ENCODE measurements at places on chromosomes 7 and 10. TPM values are rescaled to one million over a fixed set of nuclear protein-coding genes. Genes with fewer than 3 reads are reported as not detected.

GRCh38 chr7:33044986-33045385, 17.6 kb downstream of the NT5C3A start:
- H3K4me3 ChIP-seq, result no peak overlapping the region
- H3K27ac ChIP-seq, result no peak overlapping the region
- no peaks in the 10 kb centered on the region for H3K27me3 ChIP-seq
- peaks cover 59% of the 10 kb centered on the region for H3K4me1 ChIP-seq

The PCDH15 gene
- total RNA-seq, result not detected

DNA sequence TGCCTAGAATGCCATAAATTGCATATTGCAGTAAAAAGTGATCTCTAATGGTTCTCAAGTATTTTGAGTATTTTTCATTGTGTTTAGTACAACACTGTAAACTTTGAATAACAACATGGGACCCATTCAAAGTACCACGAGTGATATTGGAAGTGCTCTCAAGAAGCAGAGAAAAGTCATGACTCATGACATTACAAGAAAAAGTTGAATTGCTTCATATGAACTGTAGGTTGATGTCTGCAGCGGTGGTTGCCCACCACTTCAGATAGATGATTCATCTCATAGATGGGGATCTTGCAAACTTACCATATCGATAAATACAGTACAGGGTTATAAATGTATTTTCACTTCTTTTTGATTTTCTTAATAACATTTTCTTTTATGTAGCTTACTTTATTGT, 33.9 kb downstream of the ENTPD1 start:
- H3K36me3 ChIP-seq, result no peaks in the 10 kb centered on the region
- no peaks in the 10 kb centered on the region for H3K27me3 ChIP-seq
- no peak overlapping the region for H3K27ac ChIP-seq

DNA sequence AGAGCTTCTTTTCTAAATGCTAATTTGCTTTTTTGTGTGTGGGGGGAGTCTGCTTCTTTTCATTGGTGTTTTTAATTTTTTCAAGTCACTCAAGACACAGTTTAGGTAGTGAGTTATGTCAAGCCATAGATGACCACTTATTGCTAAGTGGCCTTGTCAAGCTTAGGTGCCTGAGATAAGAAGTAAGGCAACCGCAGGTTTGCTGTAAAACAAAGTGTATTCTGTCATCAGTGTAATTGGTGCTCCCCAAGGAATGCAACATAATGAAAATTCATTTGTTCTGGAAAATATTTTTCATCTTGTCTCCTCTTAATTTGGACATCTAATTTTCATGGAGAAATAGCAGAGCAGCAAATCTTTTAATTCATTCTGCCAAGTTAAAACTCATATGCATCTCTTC, 249.6 kb downstream of the EXOC4 start:
- H3K4me3 ChIP-seq, result no peak overlapping the region
- H3K27ac ChIP-seq, result no peak overlapping the region
- DNase-seq, result no peak
- H3K27me3 ChIP-seq, result no peaks in the 10 kb centered on the region
- peaks cover under 1% of the 10 kb centered on the region for H3K36me3 ChIP-seq
- no peaks in the 10 kb centered on the region for H3K4me1 ChIP-seq

DNA sequence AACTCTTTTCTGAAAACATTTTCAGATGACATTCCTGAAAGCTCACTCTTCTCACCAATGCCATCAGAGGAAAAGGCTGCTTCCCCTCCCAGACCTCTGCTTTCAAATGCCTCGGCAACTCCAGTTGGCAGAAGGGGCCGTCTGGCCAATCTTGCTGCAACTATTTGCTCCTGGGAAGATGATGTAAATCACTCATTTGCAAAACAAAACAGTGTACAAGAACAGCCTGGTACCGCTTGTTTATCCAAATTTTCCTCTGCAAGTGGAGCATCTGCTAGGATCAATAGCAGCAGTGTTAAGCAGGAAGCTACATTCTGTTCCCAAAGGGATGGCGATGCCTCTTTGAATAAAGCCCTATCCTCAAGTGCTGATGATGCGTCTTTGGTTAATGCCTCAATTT, 16.5 kb downstream of the ANLN start:
- H3K36me3 ChIP-seq, result peaks cover 11% of the 10 kb centered on the region
- no peaks in the 10 kb centered on the region for H3K27me3 ChIP-seq
- H3K4me3 ChIP-seq, result no peak overlapping the region
- no peaks in the 10 kb centered on the region for H3K4me1 ChIP-seq
- no peak for DNase-seq

The ELFN1 gene
- total RNA-seq, result not detected

The PPP1R3C gene
- total RNA-seq, result 0.12 TPM

DNA sequence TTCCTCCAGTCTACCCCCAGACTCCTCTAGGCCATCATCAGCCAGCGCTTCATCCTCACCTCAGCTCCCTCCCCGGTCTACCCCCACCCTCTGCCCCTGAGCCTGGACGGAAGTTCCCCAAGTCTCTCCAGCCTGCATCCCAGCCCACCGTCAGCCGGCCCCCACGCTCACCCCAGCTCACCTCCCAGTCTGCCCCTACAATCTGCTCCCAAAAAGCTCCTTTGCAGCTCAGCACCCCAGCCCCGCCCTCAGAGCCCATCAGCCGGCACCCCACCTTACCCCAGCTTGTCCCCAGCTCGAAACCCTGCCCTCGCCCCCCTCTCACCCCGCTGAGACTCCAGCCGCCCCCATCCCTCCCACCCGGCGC, 322 bp upstream of the RAMP3 start:
- no peak overlapping the region for H3K27ac ChIP-seq
- H3K27me3 ChIP-seq, result peaks cover 27% of the 10 kb centered on the region
- H3K4me1 ChIP-seq, result peaks cover 5% of the 10 kb centered on the region
- no peaks in the 10 kb centered on the region for H3K36me3 ChIP-seq
- no peak for DNase-seq

The EBLN1 gene
- not detected for total RNA-seq

- no peaks in the 10 kb centered on the region for H3K4me1 ChIP-seq
- H3K4me3 ChIP-seq, result no peak overlapping the region
- H3K27me3 ChIP-seq, result no peaks in the 10 kb centered on the region
- DNase-seq, result no peak
- no peak overlapping the region for H3K27ac ChIP-seq
- peaks cover 17% of the 10 kb centered on the region for H3K36me3 ChIP-seq
Observed at GRCh38 chr7:66725843-66726242, 14.7 kb upstream of the RABGEF1 start.

- peaks cover 37% of the 10 kb centered on the region for H3K4me1 ChIP-seq
- H3K36me3 ChIP-seq, result no peaks in the 10 kb centered on the region
- peak overlapping the region; percentile 38 for H3K4me3 ChIP-seq
Observed at GRCh38 chr7:1041551-1042491, 2.5 kb upstream of the GPR146 start.

- H3K36me3 ChIP-seq, result no peaks in the 10 kb centered on the region
- H3K27me3 ChIP-seq, result peaks cover 2% of the 10 kb centered on the region
- H3K4me3 ChIP-seq, result no peak overlapping the region
- H3K4me1 ChIP-seq, result no peaks in the 10 kb centered on the region
Observed at GRCh38 chr7:42457663-42458062, 220.7 kb upstream of the GLI3 start.

DNA sequence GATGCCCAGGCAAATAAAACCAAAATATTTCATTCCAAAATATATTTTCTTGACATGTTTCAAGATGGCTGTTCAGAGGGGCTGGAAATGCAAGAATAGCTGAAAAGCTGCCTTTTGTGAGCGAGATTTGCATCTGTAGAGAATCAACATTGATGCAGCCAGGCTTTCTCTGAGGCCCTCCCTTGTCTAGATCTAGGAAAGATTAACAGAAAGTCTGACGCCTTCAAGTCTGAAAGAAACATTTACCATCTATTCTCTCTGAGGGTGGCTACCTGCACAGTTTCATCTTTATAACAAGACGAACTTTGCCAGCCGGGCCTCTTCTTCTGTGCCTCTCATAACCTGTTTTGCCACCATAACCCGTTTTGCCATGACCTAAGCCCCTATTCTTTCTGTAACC, 170.2 kb downstream of the AKR1D1 start:
- peaks cover 3% of the 10 kb centered on the region for H3K36me3 ChIP-seq
- H3K27ac ChIP-seq, result no peak overlapping the region
- H3K4me3 ChIP-seq, result no peak overlapping the region
- no peak for DNase-seq
- no peaks in the 10 kb centered on the region for H3K27me3 ChIP-seq

The ANXA7 gene
- total RNA-seq, result 123 TPM

GRCh38 chr10:9339716-9340115, 1285.2 kb downstream of the GATA3 start:
- H3K4me3 ChIP-seq, result no peak overlapping the region
- H3K36me3 ChIP-seq, result no peaks in the 10 kb centered on the region
- H3K4me1 ChIP-seq, result no peaks in the 10 kb centered on the region
- H3K27me3 ChIP-seq, result peaks cover 14% of the 10 kb centered on the region
- no peak for DNase-seq
- H3K27ac ChIP-seq, result no peak overlapping the region

The KNDC1 gene
- 0.28 TPM for total RNA-seq

DNA sequence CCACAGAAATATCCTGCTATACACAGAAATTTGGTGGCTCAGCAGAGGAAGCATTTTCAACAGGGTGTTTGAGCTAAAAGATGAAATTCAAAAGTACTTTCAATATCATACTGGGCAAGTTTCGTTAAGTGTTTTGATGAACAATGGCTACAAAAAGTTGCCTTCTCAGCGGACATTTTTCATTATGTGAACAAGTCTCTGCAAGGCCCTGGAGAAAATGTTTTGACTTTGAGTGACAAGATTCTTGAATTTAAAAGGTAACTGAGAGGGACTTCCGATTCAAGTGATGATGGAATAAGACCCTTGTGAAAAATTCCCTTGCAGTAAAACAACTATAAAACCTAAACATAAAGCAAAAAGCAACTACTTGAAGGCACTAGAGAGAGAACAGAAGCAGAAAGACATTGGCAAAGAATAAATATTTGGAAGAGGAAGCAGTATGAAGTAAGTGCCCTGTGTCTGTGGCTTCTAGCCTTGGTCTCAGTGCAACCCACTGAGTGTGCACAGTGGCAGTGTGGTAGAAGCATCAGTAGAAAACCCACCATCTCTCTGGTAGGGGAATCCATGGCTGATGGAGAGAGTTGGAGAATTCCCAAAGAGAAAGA, 62.5 kb upstream of the NAMPT start:
- peaks cover 17% of the 10 kb centered on the region for H3K27me3 ChIP-seq
- peak overlapping the region; percentile 80 for H3K4me3 ChIP-seq
- DNase-seq, result no peak
- H3K4me1 ChIP-seq, result peaks cover 54% of the 10 kb centered on the region
- H3K27ac ChIP-seq, result peak overlapping the region; percentile 99

- no peaks in the 10 kb centered on the region for H3K4me1 ChIP-seq
- H3K4me3 ChIP-seq, result no peak overlapping the region
- H3K27me3 ChIP-seq, result no peaks in the 10 kb centered on the region
- no peak overlapping the region for H3K27ac ChIP-seq
- H3K36me3 ChIP-seq, result no peaks in the 10 kb centered on the region
Observed at GRCh38 chr7:47358944-47359588, 222.8 kb downstream of the TNS3 start.

DNA sequence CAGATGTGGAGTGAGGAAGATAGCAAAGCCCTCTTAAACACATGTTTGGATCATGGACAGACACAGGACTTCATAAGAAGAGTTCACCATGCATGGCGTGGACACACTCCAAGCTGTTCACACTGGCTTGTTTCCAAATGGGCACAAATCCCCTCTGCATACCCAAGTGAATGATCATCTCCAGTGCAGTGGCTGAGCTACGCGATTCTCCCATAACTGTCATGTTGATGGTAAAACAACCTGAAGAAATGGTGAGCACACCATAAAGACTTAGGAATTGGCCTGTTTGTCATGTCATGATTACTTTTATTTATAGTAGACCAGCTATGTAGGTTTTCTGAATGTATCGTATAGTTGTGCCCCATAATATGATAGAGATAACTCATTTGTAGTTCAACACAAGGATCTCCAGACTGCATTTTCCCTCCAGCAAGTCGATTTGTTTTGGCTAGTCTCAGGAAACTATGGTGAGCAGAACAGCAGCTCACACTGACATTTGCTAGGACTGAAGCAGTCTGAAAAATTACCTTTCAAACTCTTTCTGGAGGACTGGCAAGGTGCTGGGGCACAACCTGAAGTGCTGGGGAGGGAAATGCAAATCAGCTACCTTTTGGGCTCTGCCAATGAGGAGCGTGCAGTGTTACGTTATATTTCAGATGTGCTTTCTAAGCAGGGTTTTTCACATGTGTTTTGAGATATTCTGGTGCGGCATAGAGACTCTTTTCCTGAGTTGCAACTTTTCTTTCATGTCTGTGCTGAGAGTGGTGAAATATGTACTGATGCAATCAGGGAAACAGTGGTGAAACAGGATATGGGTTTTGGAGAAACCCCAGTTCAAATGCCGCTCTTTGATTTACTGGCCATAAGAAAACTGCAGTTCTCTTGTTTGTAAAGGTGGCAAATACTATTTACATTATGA, 629.6 kb upstream of the DPP6 start:
- H3K27ac ChIP-seq, result peak overlapping the region; percentile 34
- H3K27me3 ChIP-seq, result no peaks in the 10 kb centered on the region
- no peak for DNase-seq
- H3K4me1 ChIP-seq, result no peaks in the 10 kb centered on the region
- no peaks in the 10 kb centered on the region for H3K36me3 ChIP-seq
- H3K4me3 ChIP-seq, result no peak overlapping the region

DNA sequence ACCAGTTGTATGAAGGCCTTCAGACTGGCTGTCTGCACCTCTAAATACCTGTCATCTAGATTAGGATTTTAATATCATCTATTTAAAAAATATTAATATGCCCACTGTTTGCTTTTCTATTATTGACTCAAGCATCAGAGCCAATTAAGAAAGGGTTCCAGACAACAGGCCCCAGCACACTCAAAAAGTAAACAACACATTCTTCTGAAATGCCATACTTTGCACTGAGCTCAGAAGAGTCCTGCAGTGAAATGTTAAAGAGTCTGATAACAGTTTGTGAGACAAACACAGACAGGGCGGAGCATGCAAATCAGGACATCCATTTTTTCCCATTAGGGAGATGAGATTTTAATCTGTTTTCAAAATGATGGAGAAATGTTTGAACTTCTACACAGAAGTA, 45.9 kb upstream of the KLF6 start:
- no peak overlapping the region for H3K4me3 ChIP-seq
- no peaks in the 10 kb centered on the region for H3K36me3 ChIP-seq
- DNase-seq, result no peak
- H3K27ac ChIP-seq, result no peak overlapping the region
- no peaks in the 10 kb centered on the region for H3K27me3 ChIP-seq

The COL28A1 gene
- total RNA-seq, result 0.29 TPM

The ACSL5 gene
- 54.5 TPM for total RNA-seq

The FFAR4 gene
- not detected for total RNA-seq

The GNAI1 gene
- total RNA-seq, result 4.0 TPM

The GALNT17 gene
- not detected for total RNA-seq

Data from activated T-cell treated with anti-CD3 and anti-CD28 coated beads, Interleukin-2, amount 50 U/mL, for 72 hours (primary cell).